Muscle of leg (tissue), 16 donors: ENCODE measurements at places on chromosomes 4 and X.

GRCh38 chr4:31592293-31592692 is 872.1 kb downstream of the PCDH7 start:
- H3K27me3 ChIP-seq = no peaks in the 10 kb centered on the region
- no peak overlapping the region for H3K27ac ChIP-seq
- no peaks in the 10 kb centered on the region for H3K36me3 ChIP-seq
- no peak for DNase-seq
- no peak overlapping the region for H3K4me3 ChIP-seq

GRCh38 chr4:156884183-156884582 is 87.4 kb downstream of the PDGFC start:
- H3K27me3 ChIP-seq = no peaks in the 10 kb centered on the region
- no peaks in the 10 kb centered on the region for H3K36me3 ChIP-seq
- H3K4me3 ChIP-seq = no peak overlapping the region
- H3K27ac ChIP-seq = no peak overlapping the region
- DNase-seq = no peak

DNA sequence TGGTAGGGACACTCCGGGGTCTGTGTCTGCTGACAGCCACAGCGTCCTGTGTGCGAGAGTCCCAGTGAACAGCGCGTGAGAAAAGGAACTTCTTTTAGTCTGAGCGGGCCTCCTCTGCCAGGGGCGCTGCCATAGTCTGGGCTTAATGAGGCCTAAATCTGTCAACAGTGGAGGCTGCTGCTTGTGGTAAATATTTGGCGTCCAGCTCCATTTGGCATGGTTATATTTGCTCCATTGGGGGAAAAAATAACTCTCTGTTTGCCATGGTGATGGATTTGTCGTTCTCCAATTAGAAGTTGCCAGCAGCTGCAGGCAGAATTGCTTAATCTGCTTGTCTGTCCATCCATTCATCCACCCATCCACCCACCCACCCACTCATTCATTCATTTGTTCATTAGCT is 71.4 kb upstream of the PSAPL1 start:
- H3K4me3 ChIP-seq = no peak overlapping the region
- no peaks in the 10 kb centered on the region for H3K36me3 ChIP-seq
- H3K27me3 ChIP-seq = peaks cover 26% of the 10 kb centered on the region
- H3K27ac ChIP-seq = no peak overlapping the region

DNA sequence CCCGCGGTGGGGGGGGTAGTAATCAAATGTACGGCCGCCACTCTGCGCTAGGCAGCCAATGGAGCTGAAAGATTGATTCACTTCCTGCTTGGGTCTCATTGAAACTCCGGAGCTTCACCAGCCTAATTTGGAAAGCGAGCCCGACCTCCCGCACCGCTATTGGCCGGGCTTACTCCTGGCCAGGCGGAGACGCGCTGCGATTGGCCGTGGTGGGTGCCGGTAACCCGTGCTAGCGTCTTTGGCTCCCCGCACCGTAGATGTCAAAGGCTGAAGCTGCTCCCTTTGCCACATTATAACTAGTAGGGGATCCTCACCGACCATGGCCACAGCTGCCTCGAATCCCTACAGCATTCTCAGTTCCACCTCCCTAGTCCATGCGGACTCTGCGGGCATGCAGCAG is at the start of gene POU3F4:
TSS of gene POU3F4 (plus strand) at position 285 of the 400 bp plus-strand sequence. CDS start at position 320, 35 bp downstream.
- no peaks in the 10 kb centered on the region for H3K4me1 ChIP-seq
- H3K27ac ChIP-seq = no peak within 1 kb of the TSS
- H3K4me3 ChIP-seq = no peak within 1 kb of the TSS
- no peaks in the 10 kb centered on the region for H3K36me3 ChIP-seq
- peaks cover 69% of the 10 kb centered on the region for H3K27me3 ChIP-seq

- DNase-seq = no peak
- no peaks in the 10 kb centered on the region for H3K4me1 ChIP-seq
- no peak overlapping the region for H3K27ac ChIP-seq
- no peaks in the 10 kb centered on the region for H3K36me3 ChIP-seq
- H3K27me3 ChIP-seq = no peaks in the 10 kb centered on the region
- H3K4me3 ChIP-seq = no peak overlapping the region
These were observed 1406.5 kb downstream of the STIM2 start for GRCh38 chr4:28267166-28267565.

DNA sequence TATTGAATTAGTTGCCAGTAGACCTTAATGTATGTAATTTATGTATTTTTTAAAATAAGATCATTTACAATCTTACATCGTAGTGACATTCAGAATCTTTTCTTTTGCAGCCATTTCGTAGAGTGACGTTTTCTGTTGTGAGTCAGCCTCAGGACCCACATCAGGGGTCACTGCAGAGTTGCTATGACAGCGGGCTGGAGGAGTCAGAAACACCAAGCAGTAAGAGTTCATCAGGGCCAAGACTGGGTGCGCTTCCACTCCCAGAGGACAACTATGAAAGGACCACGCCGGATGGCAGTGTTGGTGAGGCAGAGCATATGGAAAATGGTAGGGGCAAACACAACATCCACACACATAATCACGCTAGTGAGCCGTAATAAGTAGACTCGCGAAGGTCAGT is 199.9 kb downstream of the PCDH7 start:
- H3K4me3 ChIP-seq = no peak overlapping the region
- H3K4me1 ChIP-seq = no peaks in the 10 kb centered on the region
- no peak for DNase-seq

GRCh38 chr4:44984083-44984482 is 257.7 kb upstream of the GNPDA2 start:
- H3K27ac ChIP-seq = no peak overlapping the region
- H3K36me3 ChIP-seq = no peaks in the 10 kb centered on the region
- no peak overlapping the region for H3K4me3 ChIP-seq
- no peak for DNase-seq

- DNase-seq = no peak
- H3K27ac ChIP-seq = no peak overlapping the region
- no peak overlapping the region for H3K4me3 ChIP-seq
These were observed 186.0 kb upstream of the FAM241A start for GRCh38 chr4:111959222-111959621.

- no peaks in the 10 kb centered on the region for H3K27me3 ChIP-seq
These were observed 9.9 kb downstream of the OGT start for GRCh38 chrX:71542825-71543224.

GRCh38 chrX:8455557-8455956 is 9.1 kb upstream of the VCX3B start:
- H3K36me3 ChIP-seq = no peaks in the 10 kb centered on the region
- no peak overlapping the region for H3K27ac ChIP-seq
- peaks cover 5% of the 10 kb centered on the region for H3K4me1 ChIP-seq
- DNase-seq = no peak

- H3K4me3 ChIP-seq = no peak overlapping the region
- DNase-seq = no peak
- no peaks in the 10 kb centered on the region for H3K4me1 ChIP-seq
- H3K36me3 ChIP-seq = peaks cover 14% of the 10 kb centered on the region
- no peak overlapping the region for H3K27ac ChIP-seq
- H3K27me3 ChIP-seq = no peaks in the 10 kb centered on the region
These were observed 90.7 kb downstream of the CNOT6L start for GRCh38 chr4:77728420-77728819.

DNA sequence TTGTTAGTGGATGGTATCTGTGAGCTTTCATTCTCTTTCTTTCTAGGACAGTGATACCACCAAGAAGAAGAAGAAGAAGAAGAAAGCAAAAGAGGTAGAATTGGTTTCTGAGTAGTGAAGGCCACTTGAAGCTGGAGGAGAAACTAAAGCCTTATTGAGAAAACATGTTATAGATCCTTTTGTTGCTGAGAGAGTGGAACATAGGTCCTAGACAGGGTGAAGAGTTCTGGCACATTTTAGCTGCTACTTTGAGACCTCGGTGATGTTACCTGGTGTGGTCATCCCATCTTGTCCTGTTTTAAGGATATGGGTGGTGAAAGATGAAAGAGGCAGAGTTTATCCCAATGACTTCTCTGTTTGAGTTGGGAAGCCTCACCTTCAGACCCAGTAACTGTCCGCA is 14.1 kb downstream of the DKC1 start:
- no peak for DNase-seq
- H3K36me3 ChIP-seq = peaks cover 31% of the 10 kb centered on the region
- no peak overlapping the region for H3K4me3 ChIP-seq
- H3K4me1 ChIP-seq = no peaks in the 10 kb centered on the region
- no peak overlapping the region for H3K27ac ChIP-seq

GRCh38 chr4:25089051-25089763 is 58.5 kb upstream of the LGI2 start:
- H3K36me3 ChIP-seq = no peaks in the 10 kb centered on the region
- peak; percentile 53 for DNase-seq
- H3K27me3 ChIP-seq = peaks cover 11% of the 10 kb centered on the region

GRCh38 chr4:3257556-3258482 is 8.9 kb downstream of the MSANTD1 start:
- H3K4me3 ChIP-seq = no peak overlapping the region
- DNase-seq = no peak
- peak overlapping the region; percentile 71 for H3K27ac ChIP-seq

DNA sequence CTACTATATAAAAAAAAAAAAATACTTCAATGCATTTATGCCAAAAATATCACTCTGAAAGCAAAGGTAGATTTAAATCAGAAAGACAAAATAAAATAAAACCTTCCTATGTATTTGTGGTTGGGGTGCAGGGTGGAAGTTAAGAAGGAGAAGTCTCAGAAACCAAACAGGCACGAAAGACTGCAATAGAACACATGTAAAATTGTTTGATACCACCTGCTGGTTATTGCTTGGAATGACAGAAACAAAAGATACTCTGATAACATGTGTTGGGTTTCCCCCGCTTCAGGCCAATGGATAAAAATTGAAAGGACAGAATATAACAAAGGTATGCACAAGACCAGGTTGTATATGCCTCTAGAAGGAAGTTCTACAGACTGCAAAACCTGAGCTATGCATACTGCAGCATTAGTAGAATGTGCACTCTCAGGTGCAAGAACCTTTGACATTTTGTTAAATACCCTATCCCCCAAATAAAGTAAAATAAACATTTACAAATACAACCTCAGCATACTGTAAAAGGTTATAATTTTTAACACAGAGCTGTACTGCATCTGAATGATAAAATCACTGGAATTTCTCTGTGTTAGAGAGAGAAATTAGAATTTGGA is 118.8 kb downstream of the GABRA2 start:
- no peaks in the 10 kb centered on the region for H3K4me1 ChIP-seq
- no peak overlapping the region for H3K4me3 ChIP-seq
- peak; percentile 29 for DNase-seq

DNA sequence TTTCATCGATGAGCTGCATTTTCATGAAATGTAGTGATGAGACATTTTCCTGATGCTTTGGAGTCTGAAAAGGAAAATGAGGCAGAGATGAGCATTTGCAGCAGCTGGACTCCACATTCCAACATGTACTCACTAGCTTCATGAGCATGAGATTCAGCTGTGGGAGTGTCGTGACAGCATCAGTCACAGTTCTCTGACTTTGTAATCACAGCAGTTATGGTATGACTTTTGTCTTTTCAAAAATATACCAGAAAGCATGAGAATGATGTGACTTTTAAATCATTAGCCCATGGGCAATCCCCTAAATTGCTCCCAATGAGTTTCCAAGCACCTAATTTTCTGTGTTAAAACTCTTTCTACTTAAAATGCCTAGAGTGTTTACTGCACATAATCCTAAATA is 18.3 kb upstream of the MSL3 start:
- no peak overlapping the region for H3K4me3 ChIP-seq
- peaks cover 18% of the 10 kb centered on the region for H3K27me3 ChIP-seq
- H3K27ac ChIP-seq = no peak overlapping the region
- DNase-seq = no peak
- no peaks in the 10 kb centered on the region for H3K36me3 ChIP-seq

DNA sequence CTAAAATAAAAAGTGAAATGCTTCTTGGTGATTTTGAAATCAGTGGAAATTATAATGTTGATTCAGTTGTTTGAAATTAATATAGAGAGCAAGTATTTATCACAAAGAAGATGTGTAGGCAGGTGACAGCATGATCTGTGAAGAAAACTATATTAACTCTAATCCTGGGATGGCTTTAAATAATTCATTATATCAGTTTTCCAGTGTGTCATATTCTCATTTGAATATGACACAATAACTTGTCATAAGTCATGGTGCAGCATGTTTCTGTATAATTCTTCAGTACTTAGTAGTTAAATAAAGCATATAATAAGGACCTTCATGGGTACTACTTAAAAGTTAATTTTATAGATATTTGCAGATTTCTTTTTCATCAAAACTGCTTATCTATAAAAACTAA is 573.6 kb downstream of the INPP4B start:
- no peak for DNase-seq
- no peaks in the 10 kb centered on the region for H3K36me3 ChIP-seq
- no peaks in the 10 kb centered on the region for H3K4me1 ChIP-seq
- H3K27ac ChIP-seq = no peak overlapping the region

GRCh38 chr4:101807351-101807750 is 16.8 kb downstream of the BANK1 start:
- no peaks in the 10 kb centered on the region for H3K4me1 ChIP-seq
- no peaks in the 10 kb centered on the region for H3K27me3 ChIP-seq
- no peak for DNase-seq
- no peaks in the 10 kb centered on the region for H3K36me3 ChIP-seq
- no peak overlapping the region for H3K4me3 ChIP-seq

DNA sequence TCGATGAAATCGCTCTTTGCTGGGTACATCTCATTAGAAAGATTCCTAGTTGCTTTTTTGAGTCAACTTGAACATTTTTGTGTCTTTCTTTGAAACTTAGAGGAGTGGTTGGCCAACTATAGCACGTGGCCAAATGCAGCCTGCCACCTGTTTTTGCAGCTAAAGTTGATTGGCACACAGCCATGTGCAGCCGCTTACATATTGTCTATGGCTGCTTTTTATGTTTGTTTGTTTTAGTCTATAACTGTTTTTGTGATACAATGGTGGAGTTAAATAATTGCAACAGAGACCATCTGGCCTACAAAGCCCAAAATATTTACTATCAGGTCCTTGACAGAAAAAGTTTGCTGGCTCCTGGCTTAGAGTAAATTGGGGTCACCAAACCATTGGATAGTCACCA is 86.3 kb downstream of the CLCN4 start:
- peak; percentile 50 for DNase-seq
- H3K4me1 ChIP-seq = peaks cover 20% of the 10 kb centered on the region
- no peaks in the 10 kb centered on the region for H3K36me3 ChIP-seq
- no peak overlapping the region for H3K27ac ChIP-seq
- no peak overlapping the region for H3K4me3 ChIP-seq

- H3K27ac ChIP-seq = no peak overlapping the region
- no peaks in the 10 kb centered on the region for H3K4me1 ChIP-seq
- H3K27me3 ChIP-seq = no peaks in the 10 kb centered on the region
- H3K36me3 ChIP-seq = peaks cover 20% of the 10 kb centered on the region
These were observed 130.0 kb downstream of the SOWAHB start for GRCh38 chr4:76767983-76768382.

- no peaks in the 10 kb centered on the region for H3K36me3 ChIP-seq
- no peak overlapping the region for H3K27ac ChIP-seq
- no peaks in the 10 kb centered on the region for H3K27me3 ChIP-seq
- no peaks in the 10 kb centered on the region for H3K4me1 ChIP-seq
These were observed 52.3 kb downstream of the KLF3 start for GRCh38 chr4:38716256-38716655.
